ENCODE measurements at places on chromosomes 7 and 10.

- DNase-seq, result no peak
Observed at GRCh38 chr7:3393862-3394261, 92.8 kb downstream of the SDK1 start.

GRCh38 chr10:77620731-77621130 lies 16.9 kb downstream of the KCNMA1 start:
- no peak for DNase-seq

- DNase-seq, result no peak
Observed at GRCh38 chr7:30450240-30450982, 28.2 kb downstream of the NOD1 start.

DNA sequence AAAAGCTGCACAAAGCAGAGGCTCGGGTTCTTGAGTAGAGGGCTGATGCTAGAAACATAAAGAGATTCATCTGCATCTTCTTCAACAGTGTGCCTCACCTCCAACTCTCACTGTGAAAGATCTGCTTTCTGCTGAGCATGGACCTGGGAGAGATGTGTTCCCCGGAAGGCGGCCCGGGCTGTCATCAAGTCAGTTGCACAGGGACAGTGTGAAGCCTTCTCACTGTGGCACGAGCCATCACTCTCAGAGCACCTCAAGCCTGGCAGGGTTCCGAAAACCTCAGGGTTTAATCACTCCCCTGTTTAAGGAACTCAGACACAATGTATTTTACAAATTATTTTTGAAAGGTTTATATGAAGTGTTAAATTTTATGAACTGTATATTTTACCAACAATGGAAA lies 98.7 kb downstream of the RBM20 start:
- no peak for DNase-seq

- DNase-seq, result no peak
Observed at GRCh38 chr10:129847741-129848483, 116.2 kb downstream of the EBF3 start.

DNA sequence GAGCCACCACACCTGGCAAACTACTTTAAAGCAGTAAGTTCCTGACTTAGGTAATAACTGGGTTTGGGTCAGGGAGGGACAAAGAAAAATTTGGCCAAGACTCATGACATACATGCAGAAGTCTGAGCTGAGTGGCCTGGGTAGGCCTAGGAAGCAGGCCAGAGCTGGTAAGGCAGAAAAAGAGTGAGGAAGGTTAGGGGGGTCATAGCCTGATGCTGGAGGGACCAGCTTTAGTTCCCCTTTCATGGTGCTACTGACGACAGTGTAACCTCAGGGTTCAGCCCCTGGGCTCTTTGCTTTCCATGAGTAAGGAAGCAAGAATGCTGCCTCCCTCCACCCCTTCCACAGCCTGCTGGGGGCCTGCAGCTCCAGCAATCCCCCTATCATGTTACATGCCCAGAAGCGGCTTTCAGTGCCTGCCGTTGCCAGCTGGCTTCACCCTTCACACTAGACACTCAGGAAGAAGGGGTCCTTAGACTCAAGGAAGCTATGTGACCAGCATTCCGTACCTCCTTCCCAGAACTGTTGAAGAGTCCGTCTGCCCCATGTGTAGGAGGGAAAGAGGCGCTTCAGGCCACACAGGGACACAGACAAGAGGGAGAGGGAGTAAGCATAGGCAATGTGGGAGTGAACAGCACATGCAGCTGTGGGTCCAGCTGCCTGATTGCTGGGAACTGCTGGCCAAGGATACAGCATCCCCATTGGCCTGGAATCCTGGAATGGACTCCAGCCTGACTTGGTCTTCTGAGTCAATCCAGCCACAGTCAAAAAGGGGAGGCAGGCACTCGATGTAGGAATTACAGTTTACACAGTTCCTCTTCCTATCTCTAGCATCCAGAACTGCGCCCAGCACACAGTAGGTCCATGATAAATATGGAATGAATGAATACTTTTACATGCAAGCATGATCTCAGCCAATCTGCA lies 4.1 kb upstream of the PLAU start:
- DNase-seq, result no peak

DNA sequence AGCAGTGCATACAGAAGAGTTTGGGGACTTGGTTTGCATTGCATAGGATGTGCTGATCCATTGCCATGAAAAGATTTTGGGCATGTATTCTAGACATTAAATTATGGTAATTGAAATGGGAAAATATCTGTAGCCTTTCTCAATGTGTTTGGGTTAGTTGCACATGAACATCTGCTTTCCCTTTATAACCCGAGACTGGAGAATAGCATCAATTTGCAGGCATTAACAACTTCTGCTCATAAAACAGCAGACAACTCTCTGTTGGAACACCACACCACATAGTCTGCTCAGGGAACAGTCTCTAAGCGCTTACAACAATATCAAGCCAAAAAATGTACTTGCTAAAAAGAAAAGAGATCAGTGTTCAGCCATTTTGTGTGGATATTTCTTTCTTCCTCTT lies 1391.1 kb upstream of the LRRTM3 start:
- DNase-seq, result no peak

DNA sequence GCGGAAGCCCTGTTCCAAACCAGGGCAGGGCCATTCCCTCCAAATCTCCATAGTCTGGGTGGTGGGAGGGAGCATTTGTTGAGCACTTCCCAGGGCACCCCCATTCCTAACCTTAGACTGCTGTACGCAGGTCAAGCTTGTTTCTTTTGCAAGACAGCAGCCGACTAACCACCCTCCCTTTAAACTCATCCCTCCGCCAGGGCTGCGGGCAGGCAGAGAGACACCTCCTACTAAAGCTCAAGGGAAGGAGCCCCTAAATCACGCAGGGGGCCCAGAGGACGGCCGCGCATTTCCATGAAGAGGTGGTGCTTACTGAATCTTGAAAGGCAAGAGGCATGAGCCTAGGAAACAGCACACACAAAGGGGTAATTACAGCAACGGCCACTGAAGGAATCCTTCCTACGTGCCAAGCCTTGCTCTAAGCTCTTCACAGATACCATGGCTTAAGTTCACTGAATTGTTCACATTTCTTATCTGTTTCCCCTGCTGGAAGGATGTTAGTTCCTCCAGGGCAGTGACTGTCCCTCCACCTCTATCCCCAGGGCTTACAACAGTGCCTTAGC lies 90.0 kb downstream of the PROSER2 start:
- DNase-seq, result no peak

DNA sequence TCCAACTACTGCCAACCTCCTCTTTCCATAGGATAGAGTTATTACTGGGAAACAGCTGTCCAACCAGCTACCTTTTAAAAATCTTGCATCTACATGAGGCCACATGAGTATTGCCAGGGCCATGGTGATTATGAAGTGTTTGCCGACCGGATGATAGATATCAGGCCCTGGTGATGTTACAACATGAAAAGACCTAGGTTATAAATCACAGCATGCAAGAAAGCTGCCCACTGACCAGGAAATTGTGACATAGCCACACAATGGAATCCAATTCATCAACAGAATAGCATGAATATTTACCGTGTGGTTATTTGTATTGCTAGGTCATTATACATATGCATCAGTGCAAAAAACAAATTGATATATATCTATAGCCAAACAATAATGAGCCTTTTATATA lies 517.0 kb downstream of the INHBA start:
- no peak for DNase-seq

GRCh38 chr7:83466956-83467355 lies 182.0 kb downstream of the SEMA3E start:
- DNase-seq, result no peak

DNA sequence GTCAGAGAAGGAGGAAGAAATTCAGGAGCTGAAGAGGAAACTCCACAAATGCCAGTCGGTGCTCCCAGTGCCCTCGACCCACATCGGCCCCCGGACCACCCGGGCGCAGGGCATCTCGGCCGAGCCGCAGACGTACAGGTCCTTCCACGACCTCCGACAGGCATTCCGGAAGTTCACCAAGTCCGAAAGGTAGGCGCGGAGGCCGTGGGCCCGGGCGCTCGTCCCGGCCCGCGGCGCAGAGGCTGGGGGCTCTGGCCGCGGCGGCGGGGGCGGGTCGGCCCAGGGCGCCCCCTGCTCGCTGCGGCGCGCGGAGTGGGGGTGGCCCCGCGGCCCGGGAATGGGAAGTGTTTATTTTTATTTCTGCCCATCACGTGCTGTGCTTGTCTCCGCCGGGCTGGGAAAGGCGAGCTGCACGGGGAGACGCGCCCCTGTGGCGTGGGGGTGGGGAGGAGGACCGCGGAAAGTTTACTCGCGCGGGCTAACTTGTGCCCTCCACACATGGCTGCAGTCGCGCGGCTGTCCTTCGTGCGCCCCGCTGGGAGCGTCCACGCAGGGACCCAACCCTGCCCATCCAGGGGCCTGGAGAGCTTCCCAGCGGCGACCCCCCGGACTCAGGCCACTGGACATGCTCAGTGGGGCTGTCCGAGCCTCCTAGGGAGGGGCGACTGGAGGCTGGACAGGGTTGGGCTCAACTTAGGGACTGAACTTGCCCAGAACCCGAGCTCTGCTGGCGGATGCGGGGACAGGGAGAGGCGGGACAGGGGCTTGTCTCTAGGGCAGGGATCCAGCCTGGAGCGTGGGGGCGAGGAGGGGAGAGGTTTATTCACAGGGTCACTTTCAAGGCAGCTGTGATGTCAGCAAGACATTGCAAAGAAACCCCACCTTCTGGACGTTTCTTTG lies 82.6 kb upstream of the PRKG1 start:
- DNase-seq, result no peak

- no peak for DNase-seq
Observed at GRCh38 chr10:126094537-126094936, 198.2 kb downstream of the FANK1 start.
